ENCODE measurements at places on chromosomes 5 and 9.

DNA sequence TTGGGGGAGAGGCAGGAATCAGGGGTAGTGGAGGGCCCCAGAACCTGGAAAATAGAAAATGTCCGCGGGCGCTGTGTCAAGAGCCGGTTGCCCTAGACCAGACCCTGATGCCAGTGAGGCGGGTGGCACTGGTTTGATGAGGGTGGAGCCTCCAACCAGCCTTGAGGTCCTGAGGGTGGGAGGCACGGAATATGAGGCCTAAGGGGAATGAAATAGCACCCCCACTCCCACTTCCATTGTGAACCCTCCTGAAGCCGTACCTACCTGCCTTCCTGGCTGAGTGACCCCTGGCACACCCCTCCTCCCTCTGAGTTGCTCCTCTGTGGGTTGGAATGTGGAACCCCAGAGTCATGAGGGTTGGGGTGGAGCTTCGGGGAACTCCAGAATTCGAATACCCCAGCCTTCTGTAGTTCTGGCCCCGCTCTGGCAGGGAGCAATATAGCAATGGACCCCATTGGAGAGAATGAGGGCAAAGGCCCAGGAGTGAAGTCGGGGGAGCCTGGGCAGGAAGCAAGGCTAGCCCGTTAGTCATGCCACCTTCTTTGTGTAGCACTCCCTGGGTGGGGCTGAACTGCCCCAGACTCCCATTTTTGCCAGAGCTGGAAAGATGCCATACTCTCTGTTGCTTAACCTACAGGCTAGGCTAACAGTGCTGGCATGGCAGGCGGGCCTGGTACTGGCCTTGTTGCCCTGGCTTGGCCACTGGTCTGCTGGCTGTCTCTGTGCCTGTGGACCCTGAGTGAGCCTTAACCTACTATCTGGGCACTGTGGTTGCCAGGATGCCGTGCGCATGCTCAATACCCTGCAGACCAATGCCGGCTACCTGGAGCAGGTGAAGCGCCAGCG lies 1.0 kb downstream of the FPGS start:
- no peak for DNase-seq

DNA sequence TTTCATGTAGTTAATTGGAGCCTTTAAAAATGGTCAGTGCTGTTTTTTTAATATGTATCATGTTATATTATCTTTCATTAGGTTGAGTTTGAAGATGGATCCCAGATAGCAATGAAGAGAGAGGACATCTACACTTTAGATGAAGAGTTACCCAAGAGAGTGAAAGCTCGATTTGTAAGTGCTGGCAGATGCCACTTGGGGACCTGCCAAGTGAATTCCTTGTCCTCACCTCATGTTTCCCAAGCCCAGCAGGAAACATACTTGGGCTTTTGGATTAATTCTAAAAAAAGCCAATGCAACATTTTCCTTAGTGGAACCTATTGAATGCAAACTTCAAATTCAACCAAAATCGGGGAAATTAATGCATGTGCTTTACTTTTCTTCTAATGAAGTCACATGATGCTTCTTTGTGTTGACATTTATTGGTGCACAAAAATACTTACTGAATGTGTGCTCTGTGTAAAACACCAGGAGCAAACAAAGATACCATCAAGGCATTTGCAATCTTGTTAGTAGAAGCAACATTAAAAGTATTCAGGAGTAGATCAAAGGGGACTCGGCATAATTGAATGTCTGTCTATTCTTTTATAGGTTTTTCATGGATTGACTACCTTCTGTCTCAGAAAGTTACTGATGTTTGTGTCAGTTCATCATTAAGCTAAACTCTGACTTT lies 412.1 kb downstream of the KDM4C start:
- no peak for DNase-seq

DNA sequence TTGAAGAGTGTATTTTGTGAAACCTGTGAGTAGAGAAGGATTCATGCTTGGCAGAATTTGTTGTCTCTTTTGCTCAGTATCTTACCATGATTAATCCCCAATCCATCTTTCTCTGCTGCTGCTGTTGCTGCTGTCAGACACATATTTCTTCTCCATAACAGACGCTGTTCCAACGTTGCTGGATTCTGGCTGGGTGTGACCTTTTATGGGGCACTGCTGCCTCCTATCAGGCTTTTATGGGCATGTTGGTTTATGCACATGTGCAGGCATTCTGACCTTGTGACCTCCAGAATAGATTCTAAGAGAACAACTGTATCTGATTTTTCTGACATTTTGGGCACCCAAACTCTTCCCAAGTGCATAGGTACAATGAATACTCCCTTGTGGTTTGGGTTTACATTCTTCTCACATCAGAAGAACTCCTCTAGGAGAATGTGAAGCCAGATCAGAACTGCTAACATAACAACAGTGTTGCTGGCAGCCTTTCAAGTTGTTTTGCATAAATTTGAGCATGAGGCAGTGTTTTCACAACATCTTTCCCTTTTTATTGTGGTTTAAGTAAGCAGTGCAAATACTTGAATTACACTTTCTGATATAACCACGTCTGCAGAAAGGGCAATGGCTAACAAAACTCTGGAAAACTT lies 9.2 kb upstream of the ISL1 start:
- DNase-seq = no peak

GRCh38 chr5:14671414-14671813 lies 6.9 kb downstream of the OTULIN start:
- DNase-seq = no peak

DNA sequence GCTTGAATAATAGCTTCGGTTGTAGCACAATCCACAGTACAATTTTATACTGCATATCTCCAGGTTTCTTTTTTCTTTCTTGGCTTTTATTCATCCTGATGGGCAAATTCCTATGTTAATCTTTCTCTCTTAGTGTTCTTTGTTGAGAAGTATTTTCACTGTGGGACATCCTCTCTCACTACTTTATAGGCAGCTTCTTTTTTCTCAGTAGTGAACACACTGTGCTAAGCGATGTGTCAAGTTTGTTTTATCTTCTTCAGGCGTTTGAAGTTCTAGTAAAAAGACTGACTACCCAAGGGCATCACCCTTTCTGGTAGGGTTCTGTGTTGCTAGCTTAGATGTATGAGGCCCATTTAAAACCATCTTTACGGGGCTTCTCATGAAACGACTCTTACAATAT lies 182.1 kb downstream of the FAM170A start:
- no peak for DNase-seq

DNA sequence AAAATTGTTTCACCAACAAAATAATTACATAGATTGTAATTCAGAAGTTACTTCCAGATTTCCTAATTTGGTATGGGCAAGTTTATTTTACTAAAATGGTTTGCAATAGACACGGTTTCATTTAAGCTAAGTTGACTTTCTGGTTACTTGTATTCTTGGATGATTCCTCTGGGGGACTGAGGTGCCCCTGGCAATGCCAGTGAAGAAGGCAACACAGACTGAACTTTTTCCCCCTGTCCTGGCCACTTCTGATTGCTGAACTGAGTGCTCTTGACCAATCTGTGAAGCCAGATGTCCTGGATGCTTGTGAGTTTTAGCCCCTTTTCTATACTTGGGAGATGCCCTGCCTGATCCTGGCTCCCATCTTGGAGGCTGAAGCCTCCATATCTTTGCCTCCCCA lies 66.3 kb upstream of the FANCC start:
- DNase-seq = no peak

DNA sequence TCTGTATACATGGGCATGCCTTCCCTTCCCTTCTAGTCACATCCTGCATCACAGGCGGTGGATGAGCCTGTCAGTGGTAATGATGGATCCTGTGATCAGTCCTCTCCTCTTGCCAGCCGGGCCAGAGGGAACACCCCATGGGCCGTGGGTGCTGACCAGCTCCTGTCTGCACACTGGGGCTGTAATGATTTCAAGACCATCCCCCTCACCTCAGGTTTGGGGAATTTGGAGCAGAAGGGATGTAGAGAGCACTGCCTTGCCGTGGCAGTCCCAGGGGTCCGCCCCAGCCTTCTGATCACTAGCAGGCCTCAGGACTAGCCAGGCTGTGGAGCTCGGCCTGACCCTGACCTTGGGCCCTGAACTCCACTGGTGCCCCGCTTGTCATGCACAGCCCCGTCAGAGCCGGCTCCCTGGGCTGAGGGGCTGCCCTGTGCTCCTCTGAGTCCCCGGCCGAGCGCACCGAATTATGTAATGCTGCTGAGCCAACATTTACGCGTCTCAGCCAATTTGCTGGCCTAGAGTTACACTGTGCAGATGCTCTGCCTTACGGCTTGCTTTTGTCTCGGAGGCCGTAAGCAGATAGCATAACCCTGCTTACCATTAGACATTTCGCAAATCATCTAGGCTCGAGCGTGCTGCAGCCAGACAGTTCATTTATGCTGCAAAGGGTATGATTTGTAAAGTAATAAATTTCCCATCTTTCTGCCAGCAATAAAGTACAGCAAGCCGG lies 155.3 kb downstream of the MACROH2A1 start:
- DNase-seq = no peak

- no peak for DNase-seq
Observed at GRCh38 chr5:146778795-146779194, 99.8 kb downstream of the PPP2R2B start.

DNA sequence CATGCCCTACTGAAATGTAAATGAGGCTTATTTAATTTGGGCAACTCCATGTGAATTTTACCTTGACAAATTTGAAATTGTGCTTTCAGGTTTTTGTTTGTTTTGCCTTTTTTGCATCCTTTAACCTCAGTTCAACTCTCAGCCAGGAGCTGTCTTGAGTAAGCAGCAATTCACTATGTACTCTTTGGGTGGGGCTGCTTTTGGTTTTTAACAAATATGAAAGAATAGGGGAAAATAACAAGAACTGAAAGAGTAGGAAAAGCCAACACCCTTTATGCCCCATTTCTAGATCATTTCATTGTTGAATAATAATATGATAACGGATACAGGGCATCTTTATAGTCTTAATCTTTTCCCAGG lies 192.0 kb downstream of the ARHGAP26 start:
- no peak for DNase-seq

DNA sequence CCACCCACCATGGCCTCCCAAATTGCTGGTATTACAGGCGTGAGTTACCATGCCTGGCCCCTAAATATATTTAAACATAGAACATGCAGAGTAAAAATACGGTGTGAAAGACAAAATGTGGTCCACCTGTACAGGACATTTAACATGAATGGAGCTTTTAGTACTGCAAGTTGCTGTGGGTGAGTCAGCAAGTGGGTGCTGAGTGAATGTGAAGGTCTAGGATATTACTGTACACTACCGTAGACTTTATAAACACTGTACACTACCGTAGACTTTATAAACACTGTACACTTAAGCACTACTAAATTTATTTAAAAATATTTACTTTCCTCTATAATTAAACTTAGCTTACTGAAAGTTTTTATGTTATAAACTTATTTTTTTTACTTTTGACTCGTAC lies 317.8 kb downstream of the PRDM9 start:
- no peak for DNase-seq

DNA sequence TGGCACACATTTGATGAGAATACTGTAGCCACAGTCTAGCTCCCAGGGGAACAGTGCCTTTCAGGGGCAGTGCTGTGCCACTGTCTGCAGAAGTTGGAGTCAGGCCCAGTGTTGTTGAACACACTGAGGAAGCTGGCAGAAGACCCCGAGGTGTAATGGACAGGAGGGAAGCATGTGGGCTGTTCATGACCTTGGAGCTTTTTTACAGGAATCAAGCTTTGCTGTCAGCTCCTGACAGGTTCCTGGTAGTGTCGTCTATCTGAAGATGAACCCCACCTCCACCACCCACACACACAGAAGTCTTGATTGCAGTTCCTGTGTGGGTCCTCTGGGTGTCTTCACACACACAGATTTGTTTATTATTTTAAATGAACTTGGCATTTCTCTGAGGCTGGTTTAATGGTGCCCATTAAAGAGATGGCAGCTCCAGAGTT lies 40.3 kb upstream of the TNFAIP8 start:
- no peak for DNase-seq
